ENCODE measurements at places on chromosomes 2 and 18.

DNA sequence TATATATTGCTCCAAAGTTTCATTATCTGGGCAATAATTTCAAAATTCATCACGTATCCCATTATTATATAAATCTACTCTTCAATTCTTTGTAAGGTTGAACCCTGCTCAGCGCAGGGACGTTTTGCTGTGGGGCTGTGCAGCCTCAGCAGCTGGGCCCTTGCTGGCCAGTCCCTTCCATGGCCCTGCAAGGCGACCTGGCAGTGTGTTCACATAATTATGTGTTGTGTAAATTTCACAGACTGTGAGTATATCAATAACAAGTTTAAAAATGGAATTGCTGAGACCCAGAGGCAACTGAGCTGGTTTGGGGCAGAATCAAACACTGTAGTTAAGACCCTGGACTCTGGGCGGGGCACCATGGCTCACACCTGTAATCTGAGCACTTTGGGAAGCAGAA is 16.1 kb upstream of the MAL start:
- DNase-seq = no peak

DNA sequence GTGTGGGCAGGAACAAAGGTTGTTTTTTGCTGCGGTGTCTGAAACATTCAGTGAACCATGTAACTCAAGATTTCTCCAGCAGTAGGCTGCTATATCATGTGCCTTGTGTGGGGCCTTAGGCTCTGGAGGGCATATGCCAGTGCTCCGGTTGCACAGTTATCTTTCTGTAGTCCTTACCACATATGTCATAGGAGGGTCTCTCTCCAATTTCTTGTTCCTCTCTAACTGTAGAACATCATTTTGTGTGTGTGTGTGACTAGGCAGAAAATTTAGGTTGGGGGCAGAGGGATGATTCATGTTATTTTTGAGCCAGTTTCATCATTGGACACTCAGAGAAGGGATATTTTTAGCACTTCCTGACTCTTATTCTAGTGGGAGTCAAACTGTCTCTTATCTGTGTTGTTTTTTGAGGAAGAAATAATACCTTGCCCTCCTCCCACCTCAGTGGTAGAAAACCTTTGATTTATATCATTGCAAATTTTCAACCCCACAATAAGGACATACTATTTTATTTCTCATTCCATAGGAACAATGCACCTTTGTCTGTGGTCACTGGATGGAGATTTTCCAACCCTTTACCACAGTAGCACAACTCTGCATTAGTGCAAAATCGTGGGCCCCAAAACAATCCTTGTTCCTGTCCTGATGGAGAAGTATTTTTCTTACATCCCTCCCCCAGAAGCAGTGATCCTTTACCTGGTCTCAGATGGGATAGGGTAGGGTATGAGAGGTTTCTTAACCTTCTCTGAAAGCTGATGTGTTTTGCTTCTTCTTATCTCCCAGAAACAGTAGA is 113.9 kb downstream of the CCDC74A start:
- no peak for DNase-seq

GRCh38 chr18:78813936-78814710 is 165.5 kb upstream of the SALL3 start:
- DNase-seq = no peak

DNA sequence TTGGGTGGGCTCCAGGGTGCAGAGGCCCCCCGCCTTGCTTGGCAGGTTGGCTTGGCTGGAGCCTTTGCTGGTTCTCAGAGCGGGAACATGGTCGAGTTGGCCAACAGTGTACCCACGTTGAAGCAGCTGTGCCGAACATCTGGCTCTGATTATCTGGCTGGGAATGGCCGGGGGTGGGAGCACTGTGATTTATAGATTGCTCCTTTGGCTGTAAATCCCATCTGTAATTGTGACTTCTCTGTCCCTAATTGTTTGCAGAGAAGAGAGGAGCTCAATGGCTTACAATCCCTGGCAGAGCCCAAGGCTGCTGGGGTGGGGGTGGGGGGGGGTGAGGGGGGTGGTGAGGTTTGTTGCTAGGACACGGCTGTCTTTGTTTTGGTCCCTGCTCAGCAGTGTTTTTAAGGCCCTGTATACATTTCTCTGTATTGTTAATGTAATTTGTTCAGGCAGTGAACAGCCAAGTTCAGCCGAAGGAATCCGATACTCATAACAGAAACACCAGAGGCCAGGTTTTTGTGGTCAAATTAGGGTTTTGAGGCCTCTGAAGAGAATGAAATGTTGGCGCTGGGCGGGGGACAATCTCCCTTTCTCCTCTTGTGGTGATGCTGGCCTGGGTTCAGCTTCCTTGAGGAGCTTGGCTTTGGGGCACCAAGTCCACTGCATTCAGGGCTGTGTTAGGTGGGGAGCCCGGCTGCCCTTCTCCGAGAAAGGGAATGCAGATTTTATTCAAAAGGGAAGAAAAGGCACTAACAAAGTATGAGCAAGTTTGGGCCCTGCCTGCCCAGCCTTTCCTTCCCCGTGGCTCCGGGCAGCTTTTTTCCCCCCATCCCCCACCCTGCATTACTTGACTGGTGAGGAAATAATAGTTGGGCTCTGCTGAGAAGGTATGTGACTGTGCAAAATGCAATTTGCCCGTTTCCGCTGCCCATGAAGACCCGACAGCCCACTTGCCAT is 82.5 kb downstream of the TCF7L1 start:
- DNase-seq = no peak

DNA sequence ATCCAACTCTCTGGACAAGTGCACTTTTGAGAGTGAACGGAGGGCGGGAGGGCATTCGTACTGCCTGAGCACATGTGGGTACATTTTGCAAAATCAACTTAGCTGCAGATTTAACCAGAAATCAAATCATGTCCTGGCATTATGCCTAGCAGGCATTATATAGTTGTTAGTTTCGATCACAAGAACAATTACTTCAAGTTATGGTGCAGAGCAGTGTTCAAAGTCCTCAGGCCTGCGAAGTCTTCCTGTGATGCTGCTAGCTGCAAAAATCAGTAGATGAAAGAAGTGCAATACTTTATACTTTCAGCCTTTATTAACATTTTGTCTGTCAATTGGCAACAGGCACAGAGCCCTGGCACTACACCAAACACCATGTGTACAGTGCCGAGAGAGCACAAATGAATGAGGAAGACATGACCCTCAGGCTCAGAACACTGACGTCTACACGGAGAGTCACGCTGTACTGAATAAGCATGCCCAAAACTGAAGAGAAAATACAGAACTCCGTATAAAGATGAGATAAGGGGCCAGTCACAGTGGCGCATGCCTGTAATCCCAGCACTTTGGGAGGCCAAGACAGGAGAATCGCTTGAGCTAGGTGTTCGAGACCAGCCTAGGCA is 92.1 kb upstream of the CREB1 start:
- no peak for DNase-seq

Data from stimulated activated CD8-positive, alpha-beta memory T cell treated with anti-CD3 and anti-CD28 coated beads, Interleukin-4, amount 100 ng/mL, for 1 hour (primary cell).